Large intestine (tissue), 12 donors: ENCODE measurements at places on chromosomes 1 and 21. TPM values are rescaled to one million over a fixed set of nuclear protein-coding genes. Genes with fewer than 3 reads are reported as not detected.
A peak's percentile ranks its signal among the peaks of the same experiment; 100 is the strongest.

GRCh38 chr1:180611016-180611930 is 20.5 kb upstream of the XPR1 start:
- no peak for DNase-seq

DNA sequence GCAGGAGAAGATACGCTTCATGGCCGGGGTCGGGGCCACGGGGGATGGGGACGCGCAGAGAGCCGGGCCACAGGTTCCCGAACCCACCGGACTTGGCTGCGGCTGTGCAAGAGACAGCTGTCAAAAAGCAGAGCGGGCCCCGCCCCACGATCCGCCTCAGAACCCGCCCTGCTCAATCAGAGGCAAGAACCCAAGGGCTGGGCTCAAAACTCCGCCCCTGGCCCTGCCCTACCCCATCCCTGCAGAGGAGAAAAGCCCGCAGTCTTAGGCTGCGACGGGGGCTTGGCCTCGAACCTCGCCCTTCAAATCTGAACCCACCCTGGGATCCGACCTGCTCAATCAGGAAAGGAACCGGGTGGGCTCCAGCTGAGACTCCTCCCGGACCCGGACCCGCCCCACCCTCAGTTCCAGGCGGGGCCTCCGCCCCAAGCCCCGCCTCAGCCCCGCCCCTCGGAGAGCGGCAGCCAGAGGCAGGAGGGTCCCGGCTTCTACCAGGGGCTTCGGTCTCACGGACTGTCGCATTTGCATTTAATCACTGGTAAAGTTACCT is at the start of gene ANKRD35:
TSS of gene ANKRD35 (minus strand) at position 129 of the 550 bp plus-strand sequence. CDS start at position 21, 108 bp downstream.
- DNase-seq = peak; percentile 77

- no peak for DNase-seq
These were observed 5.8 kb upstream of the MAP3K7CL start for GRCh38 chr21:29124645-29125044.

DNA sequence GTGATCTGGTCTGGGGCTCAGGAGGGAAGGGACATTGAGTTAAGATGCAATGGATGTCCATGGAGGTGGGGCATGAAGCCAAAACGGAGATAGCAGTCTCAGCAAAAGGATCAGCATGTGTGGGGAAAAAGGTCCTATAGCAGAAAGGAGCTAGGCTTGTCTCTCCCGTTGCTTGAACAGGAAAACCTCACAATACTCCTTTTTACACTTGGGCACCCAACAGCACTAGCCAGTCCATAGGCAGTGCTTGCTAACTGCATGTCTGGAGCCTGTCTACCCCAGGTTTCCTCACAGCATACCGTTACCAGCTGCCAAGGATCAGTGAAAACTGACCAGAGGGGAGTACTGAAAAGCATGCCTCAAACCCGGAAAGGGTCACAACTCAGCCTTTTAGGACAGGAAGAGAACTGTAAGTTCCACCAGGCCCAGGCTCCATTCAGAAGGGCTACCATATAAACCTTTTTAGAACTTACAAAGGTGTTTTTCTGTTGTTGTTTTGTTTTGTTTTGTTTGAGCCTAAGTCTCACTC is 78.6 kb downstream of the JAK1 start:
- DNase-seq = no peak

DNA sequence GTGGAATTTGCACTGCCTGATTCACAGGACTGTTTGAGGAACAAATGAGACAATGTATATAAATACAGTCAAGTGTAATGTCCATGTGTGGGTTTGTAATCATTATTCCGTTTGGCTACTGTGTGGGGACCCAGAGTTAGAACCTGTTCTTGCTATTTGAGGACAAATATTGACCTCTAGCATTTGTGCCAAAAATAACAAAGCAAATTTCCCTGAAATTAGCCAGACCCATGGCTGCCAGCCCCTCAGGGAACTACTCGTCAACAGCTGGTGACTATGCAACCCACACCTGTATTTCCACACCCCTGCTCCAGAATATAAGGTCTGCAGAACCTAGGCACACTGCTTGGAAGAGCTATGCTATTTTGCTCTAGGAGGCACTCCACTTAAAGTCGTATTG is 70.7 kb downstream of the KCNJ6 start:
- no peak for DNase-seq

DNA sequence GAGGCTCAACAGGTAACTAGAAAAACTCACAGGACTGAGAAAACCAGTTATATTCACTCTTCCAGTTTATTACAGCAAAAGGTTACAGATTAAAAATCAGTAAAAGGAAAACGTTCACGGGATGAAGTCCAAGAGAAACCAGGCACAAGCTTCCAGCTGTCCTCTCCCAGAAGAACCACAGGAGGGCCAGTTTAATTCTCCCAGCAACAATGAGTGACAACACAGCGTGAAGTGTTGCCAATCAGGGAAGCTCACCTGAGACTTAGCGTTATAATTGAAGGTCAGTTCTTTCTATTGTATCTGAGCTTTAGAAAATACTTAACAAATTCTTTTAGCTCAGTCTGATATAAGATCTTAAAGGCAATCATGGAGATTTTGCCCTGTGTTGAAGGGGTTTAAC is 65.2 kb upstream of the TNR start:
- no peak for DNase-seq

The OLFM3 gene
- polyA plus RNA-seq = 27.4 TPM

The C8B gene
- polyA plus RNA-seq = 0.06 TPM

The REN gene
- polyA plus RNA-seq = 4.2 TPM

The RIMS3 gene
- 6.9 TPM for polyA plus RNA-seq
